ENCODE measurements at places on chromosomes 11 and 22. TPM values are rescaled to one million over a fixed set of nuclear protein-coding genes. Genes with fewer than 3 reads are reported as not detected.

Gene APBB1
- 38.8 TPM for total RNA-seq

Gene KLHDC7B
- not detected for total RNA-seq

Gene RAG1
- 0.84 TPM for total RNA-seq

Gene GSTT4
- total RNA-seq, result not detected

Gene OR52E8
- total RNA-seq, result not detected

Gene KCNJ11
- 0.30 TPM for total RNA-seq

Gene C11orf21
- total RNA-seq, result not detected

Gene KDM4E
- total RNA-seq, result not detected

Data from mammary microvascular endothelial cell (primary cell).